ENCODE measurements at places on chromosomes 3 and 15. TPM values are rescaled to one million over a fixed set of nuclear protein-coding genes. Genes with fewer than 3 reads are reported as not detected.
A peak's percentile ranks its signal among the peaks of the same experiment; 100 is the strongest.

- no peak for DNase-seq
These were observed 6.3 kb upstream of the MTHFS start for GRCh38 chr15:79903144-79903543.

GRCh38 chr3:43319794-43320193, 33.5 kb downstream of the SNRK start:
- no peak for DNase-seq

GRCh38 chr15:71136159-71136783, 21.0 kb downstream of the THSD4 start:
- DNase-seq: no peak

- no peak for DNase-seq
These were observed 93.9 kb upstream of the EPHA3 start for GRCh38 chr3:89013536-89013935.

DNA sequence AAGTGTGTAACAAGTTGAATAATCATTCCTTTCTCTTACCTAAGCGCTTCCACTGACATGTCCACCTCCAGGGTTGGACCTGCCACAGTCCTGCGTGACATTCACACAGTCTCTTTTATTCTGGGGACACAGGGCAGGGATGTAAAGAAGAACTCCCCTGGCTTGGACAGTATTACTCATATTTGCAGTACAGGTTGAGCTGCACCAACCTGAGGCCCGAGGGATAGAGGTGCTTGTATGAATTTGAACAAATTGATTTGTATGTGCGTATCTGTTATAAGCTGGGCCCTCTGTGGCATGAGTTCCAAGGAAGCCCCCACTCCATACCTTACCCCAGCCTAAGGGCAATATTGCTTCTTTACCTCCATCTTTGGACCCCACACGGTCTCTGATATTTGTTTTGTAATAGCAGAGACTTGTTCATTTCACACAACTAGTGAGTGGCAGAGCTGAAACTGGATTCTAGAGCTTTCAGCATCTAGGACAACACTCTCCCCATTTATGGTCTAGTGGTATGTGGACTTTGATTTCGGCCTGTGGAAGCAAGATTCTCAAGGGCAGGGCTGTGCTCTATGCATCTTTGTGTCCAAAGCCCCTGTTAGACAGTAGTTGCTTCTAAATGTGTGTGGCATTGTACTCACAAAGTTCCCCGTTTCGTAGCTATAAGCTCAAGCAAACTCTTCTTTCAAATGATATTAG, 39.2 kb downstream of the FAH start:
- DNase-seq: no peak

DNA sequence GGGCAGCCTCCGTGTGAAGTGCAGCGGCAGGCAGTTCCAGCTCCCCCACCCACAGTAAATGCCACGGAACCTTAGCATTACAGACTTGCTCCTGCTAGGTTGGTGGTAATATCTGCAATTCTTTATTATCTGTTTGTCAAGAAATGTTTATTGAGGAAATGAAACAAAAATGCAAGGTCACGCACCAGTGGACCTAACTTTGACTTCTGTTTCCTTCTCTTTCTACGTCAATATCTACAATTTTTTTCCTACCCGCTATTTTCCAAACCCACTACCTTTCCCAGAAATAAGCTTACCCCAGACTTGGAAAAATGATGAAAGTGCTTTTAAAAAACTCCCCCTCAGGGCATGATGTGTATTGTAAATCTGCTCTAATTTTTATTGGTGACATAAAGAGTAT, 18.9 kb downstream of the ILDR1 start:
- peak; percentile 69 for DNase-seq

DNA sequence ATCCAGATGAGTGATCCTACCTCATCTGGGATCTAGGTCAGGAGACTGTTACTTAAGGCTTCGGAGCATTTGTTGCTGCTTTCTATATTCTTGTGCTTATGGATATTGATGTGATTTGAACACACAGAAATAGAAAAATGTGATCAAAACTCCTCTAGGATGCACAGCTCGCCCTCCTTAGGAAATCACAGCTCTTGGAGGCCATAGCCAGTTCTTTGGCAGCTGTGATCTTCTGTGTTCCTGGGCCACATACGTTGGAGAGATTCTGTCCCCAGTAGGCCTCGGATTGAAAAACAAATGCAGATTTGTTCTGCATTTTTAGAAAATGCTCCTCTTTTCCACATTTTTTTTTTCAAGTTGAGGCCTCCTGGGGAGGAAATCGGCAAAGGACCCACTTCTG, 437.4 kb upstream of the THBS1 start:
- DNase-seq: no peak

DNA sequence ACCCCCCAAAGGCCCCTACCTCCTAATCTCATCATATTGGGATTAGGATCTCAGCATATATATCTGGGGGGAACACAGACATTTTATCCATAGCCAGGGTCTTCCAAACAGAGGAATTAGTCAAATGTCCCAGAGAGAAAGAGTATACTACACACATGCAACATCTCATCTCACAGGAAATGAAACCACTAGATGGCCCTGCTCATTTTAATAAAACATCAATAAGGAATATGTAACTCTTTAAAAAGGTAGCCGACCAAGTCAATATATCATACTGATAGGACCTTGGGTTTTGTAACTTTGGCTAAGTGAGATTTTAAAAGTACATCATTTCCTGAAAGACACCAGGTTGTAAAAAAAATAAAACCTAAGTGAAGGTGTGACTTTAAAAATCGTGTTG, 45.6 kb upstream of the THSD4 start:
- no peak for DNase-seq

DNA sequence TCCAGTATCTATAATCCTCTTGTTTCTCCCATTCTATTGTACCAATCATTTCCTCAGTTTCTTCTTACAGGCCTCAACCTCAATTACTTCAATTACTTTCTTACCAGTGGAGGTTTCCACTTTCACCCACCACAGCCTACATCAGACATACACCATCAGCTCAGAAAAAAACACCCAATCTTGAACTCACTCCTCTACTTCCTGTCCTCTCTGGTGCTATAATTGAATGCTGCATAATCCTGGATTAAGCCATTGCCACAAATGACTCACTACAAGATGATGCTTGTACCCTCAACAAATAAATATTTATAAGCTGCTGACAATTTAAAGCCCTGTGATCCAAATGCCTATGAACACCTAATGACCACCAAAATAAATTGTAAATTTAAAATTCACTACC, 18.5 kb downstream of the RYK start:
- DNase-seq: no peak

GRCh38 chr15:92527197-92527596, 128.4 kb downstream of the FAM174B start:
- DNase-seq: no peak

DNA sequence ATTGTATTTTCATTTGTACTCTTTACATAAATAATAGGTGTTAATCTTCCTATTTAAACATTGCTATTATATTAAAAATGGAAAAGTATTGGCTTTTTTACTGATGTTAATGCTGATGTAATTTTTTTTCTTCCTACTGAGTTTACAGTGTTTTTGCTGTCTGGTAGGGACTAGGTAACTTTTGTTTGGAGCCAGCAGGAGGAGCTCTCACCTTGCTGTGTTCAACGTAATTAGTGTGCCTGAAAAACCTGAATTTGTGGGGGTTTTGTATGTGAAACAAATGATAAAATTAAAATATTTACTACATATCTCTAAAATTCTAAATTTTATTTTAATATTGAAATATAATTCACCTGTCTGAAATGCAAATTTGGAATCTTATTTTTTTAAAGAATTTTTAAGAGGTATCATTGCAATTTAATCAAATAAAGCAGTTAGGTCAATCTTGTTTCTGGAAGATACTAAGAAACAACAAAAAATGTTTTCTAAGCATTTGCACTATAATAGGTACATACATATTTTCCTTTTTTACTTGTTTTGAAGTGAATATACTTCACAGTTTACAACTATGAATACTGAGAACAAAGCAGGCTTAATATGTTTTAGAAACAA, 48.8 kb downstream of the EPHA6 start:
- no peak for DNase-seq

The HEMK1 gene
- 33.4 TPM for polyA plus RNA-seq

The TPRA1 gene
- polyA plus RNA-seq: 37.0 TPM

The CASR gene
- not detected for polyA plus RNA-seq

The GP9 gene
- 0.99 TPM for polyA plus RNA-seq

The ATP13A5 gene
- not detected for polyA plus RNA-seq

The STAC gene
- polyA plus RNA-seq: not detected

The PAK2 gene
- polyA plus RNA-seq: 43.7 TPM

All from naive B cell (primary cell).